CD4-positive, alpha-beta T cell treated with Interleukin-4 for 4 hours (primary cell): ENCODE measurements at places on chromosomes 1 and 21.

DNA sequence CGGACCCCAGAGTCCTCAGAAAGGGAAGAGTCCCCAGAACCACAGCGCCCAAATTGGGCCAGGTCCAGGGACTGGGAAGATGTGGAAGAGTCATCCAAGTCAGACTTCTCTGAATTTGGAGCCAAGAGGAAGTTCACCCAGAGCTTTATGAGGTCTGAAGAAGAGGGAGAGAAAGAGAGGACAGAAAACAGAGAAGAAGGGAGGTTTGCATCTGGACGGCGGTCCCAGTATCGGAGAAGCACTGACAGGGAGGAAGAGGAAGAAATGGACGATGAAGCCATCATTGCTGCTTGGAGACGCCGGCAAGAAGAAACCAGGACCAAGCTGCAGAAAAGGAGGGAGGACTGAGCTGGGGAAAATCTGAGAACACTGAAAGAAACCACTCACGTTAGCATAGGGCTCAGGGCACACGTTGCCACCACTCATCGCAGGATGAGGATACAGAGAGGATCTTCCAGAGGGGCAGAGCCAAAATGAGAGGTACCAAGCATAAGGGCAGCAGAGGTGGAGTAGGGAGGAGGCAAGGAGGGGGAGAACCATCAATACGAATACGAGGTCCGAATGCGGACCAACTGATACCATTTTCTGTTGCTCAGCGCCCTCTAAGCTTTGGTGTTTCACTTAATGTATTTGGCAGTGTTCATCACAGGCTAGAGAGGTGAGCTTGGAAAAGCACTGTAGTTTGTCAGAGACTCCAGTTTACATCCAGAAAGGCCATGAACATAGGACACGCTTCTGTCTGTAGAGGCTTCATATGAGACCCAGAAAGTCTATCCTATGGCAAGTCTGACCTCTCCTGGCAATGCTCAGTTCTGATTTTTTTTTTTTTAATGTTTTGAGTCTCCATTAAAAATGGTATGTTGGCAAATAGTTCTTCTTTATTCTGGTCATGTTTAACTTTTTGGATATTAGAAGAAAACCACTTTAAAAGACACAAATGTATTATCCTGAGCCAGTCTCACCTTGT lies 34.7 kb downstream of the STYXL2 start:
- DNase-seq = no peak

GRCh38 chr1:25695090-25695770 lies 78.6 kb downstream of the MAN1C1 start:
- no peak for DNase-seq

DNA sequence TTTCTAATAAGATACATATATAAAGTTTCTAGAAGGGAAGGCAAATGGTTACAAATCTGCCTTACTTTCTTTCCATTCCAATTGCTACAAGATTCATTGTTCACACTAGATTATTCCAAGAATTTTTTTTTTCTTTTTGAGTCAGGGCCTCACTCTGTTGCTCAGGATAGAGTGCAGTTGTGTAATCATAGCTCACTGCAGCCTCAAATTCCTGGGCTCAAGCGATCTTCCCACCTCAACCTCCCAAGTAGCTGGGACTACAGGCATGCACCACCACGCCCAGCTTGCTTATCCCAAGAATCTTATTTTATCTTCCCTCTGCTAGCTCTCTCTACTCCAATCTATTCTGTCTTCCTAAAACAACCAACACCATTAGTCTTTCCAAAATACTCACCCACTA lies 81.8 kb downstream of the KIAA0319L start:
- DNase-seq = no peak

GRCh38 chr1:6086762-6087376 lies 41.2 kb downstream of the KCNAB2 start:
- DNase-seq = no peak

- DNase-seq = no peak
Observed at GRCh38 chr21:46498335-46499050, 39.8 kb downstream of the DIP2A start.

DNA sequence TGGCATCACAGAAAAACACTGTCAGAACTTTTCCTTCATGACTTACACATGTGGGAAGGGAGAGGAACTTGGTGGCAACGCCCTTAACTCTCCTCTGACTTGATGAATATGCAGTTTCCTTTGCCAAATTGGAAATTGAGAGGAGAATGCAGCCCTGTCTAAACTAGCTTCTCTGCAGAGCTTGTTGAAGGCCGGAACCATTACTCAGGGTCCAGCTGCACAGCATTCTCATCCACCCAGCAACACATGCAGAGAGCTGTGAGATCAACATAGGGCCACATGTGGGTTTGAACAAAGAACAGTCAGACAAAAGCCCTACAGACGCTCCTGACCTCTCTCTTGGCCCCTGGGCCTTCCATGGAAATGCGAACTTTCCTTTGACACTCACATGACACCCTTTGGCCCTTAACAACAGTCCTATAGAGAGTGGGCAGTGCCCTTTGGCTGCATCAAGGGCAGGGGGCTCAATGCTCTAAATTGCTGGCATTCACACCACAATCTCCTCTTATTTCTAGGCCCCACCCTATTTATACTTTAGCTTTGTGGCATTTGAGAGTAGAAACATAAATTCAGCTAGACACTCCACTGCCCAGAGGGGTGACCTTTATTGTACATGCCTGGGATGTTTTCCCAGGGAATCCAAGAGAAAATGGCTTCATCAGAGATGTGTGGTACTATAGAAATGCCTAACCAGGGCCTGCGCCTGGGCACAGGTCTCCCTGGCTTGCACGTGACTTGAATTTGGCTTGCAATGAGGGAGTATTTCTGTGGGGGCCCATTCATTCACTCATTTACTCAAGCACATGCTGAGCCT lies 64.4 kb downstream of the CDC7 start:
- DNase-seq = no peak

DNA sequence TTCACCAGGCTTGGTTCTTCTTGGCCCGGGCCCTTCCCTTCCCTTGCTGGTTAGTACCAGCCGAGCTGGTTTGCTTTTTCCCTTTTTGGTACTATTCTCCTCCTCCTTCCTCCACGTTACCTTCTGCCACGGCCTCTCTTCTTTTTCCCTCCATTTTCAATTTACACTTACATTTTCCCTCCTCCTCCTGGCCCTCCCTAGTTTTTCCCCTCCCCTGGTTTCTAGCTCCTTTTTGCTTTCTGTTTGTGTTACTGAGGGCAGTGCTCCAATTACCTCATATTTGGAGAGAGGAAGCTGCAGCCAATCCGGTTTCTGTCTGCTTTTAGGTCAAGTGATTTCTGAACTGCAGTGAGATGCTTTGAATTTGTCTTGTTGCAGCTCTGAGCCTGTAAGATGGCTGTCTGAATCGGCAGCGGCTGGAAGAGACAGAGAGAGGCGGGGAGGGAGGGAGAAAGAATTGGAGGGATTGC lies 63.7 kb downstream of the MACF1 start:
- DNase-seq = peak; percentile 24

DNA sequence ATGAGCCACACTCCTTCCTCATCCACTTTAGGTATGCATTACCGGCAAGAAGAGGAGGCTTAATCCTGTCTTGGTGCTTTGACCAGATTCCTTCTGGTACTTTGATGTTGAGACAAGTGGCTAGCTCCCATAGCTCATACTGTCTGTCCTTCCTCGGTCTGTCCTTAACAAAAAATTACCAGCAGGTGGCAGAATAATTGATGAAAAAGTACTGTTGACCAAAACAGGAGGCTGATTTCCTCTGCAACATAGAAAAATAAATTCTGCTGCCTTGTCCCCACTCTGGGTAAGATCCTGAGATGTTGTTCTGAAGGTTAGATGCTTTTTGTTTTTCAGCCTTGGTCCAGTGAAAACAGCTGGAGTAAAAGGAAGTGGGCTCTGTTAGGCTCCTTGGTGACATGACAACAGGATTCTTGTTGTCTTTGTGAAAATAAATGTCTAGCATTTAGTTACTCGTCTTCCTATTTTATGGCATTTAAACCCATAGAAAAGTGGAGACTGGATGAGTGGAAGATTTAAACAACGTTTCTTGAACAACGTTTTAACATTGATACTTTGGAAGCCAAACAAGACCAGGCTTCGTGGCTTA lies 11.2 kb upstream of the HJV start:
- DNase-seq = peak; percentile 63

DNA sequence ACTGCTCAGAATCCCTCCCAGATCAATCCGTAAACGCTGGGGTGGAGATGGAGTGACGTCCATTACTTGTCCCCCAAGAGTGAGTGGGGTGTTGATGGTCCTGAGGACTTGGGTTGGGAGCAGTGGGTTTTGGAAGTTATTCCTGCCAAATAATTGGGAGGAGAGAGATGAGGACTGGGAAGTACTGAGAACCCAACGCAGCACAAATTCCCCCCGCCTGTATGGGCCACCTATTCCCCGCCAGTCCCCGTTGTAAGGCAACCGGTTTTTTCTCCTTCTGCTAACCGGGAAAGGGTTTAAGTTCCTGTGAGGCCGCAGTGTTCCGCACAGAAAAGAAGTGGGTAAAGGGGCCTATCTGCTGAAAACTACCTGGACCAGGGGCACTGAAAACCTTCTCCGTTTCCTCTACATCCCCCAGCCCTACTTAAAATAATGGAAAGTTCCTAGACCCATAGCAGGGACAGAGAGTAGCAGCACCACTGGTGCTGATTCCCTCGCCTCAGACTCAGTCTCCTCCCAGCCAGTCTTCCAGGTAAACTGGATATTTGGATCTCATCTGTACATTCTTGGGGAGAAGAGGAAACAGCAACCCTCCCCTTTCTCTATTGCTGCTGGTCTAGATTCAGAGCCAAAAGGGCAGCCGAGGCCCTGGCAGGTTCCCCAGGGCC lies 738 bp downstream of the LURAP1 start:
- no peak for DNase-seq

- no peak for DNase-seq
Observed at GRCh38 chr1:180179162-180179957, 24.7 kb downstream of the QSOX1 start.

- no peak for DNase-seq
Observed at GRCh38 chr1:82606546-82606945, 805.8 kb downstream of the ADGRL2 start.

GRCh38 chr1:103492003-103492625 lies 33.4 kb upstream of the RNPC3 start:
- no peak for DNase-seq

DNA sequence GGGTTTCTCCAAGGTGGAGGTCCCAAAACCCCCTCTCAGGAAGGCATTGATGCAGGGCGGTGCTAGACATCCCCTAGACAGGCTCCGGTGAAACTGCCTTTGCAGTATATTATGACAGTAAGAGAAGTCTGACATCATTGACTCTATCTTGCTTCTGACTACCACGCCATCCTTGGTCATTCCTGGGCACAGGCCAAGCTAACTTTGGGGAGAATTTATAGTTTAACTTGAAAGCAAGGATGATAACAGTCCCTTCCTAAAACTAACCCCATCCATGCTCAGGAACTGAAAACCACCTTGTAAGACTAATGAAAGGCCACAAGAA lies 30.3 kb downstream of the RSPH1 start:
- no peak for DNase-seq

GRCh38 chr1:245591346-245592188 lies 436.8 kb downstream of the KIF26B start:
- no peak for DNase-seq

- DNase-seq = peak; percentile 83
Observed at GRCh38 chr1:200905411-200906052, 10.8 kb downstream of the INAVA start.

DNA sequence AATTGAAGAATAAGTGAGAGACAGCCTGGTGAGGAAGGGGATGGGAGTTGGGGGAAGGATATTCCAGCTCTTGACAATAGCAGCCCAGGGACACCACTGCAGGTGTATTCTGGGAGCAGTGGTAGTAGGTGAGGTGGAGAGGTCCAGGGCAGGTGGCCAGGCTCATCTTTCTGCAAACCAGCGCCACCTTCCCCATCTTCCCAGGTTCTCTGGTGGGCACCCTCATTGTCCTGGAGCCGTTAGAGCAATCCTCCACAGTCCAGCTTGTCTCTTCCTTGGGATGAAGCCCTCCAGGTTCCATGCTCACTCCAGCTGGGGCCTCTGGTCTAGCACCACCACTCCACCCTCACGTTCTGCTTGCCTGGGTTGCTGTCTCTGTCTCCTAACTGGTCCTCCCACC lies 97.0 kb downstream of the IER5 start:
- DNase-seq = no peak

DNA sequence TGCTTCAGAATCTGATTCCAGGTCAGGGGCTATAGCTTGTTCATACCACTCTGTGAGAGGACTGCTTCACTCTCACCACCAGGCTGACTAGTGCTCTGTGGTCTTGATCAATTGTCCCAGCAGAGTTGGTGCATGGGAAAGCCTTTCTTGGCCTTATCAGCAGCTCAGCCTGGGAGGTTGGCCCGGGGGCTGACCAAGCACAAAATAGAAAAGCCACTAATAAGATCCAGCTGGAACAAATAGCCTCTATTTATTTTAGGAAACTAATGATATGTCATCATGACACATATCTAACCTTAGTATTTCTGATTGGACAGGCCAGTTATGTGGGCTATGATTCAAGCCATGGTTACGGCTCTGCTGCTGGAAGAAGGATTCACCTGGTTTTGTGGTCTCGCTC lies 134.2 kb downstream of the GDAP2 start:
- DNase-seq = no peak

DNA sequence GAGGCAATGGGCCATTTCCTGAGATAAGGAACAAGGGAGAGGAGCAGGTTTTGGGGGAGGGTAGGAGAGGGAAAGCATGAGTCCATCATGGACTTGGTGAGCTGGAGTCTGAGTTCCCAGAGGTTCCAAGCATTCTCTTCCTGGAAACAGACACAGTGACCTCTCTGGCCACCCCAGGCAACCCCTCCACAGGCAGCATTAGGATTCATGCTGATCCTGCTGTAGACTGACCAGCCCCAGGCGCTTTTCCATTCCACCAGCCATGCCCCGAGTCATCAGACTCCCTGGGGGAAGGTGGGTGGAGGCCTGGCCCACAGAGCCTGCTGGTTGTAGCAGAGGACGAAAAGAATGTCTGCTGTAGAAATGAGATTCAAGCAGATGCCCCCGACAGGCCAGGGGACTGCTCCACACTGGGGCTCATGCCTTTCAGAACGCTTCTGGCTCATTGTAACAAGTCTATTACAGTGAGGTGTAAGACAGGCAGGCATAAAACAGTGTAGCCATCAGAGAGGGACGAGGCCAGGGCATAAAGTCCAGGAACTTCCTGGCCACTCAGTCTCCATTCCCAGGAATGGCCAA lies 52.2 kb downstream of the KCND3 start:
- no peak for DNase-seq

DNA sequence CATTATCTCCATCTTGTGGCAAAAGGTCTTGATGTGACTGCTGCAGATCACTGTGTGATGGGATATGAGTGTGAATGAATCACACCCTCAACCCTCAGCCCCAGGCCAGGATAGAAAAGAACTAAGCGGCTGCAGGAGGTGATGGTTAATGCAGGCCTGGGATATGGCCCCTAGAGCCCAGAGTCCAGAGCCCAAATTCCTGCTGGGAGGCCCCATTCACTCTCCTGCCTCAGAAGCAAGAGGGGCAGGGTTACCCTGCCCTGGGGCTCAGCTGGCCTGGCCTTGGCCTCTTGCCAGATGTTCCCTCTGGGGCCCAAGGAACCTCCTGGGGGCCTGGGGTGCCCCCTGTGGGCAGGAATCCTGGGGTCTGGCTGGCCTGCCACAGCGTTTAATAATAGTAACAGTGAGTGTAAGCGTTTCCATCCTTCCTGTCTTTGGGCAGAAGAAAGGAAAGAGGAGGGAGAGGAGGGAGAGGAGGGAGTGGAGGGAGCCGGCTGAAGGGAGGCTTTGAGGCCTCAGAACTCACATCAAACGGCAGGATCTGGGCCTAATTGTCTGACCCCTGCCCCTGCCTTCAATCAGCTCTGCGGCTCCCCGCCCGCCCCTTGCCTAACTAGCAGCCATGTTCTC lies 26.2 kb downstream of the DMAP1 start:
- DNase-seq = no peak
